ENCODE measurements at places on chromosomes 1 and 21.

GRCh38 chr21:33821503-33822322, 93.9 kb downstream of the ATP5PO start:
- no peak for DNase-seq

GRCh38 chr1:115924770-115925169, 51.5 kb upstream of the SLC22A15 start:
- DNase-seq, result no peak

DNA sequence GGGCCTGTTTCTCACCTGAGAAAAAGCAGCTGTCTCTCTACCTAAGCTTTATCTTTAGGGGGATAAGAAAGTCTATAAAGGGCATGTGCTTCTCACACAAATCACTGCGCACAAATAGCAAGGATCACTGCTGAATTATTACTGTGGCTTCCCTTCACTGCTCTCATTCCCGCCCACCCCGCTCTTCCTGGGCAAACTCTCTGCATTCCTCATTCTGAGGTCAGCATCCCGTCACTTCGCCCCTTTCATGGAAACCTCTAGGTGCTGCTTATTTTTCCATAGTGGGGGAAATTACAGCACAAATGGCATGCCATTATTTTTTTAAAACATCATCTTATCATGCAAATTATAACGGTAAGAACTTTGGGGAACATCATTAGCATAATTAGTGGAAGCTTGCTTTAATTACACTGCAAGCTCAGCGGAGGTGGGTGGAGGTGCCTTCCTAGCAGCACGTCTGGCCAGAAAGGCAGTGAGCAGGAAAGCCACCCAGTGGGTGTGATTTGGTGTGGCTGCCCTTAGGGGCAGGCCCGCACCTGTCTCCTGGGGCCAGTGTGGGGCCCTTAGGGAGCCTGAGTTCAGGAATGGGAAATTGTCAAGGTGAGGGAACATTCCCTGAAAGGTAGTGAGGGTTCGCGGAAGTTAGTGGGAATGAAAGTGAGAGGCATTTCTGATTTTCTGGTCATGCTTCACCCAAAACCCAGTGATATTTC, 105.9 kb downstream of the LAMC2 start:
- DNase-seq, result peak; percentile 53

- DNase-seq, result no peak
Observed at GRCh38 chr1:102163799-102164198, 167.1 kb upstream of the OLFM3 start.

GRCh38 chr1:81915937-81916336, 115.2 kb downstream of the ADGRL2 start:
- no peak for DNase-seq

- no peak for DNase-seq
Observed at GRCh38 chr1:1779691-1780597, 1.7 kb upstream of the NADK start.

GRCh38 chr1:244965185-244966030, 101.1 kb upstream of the HNRNPU start:
- no peak for DNase-seq

DNA sequence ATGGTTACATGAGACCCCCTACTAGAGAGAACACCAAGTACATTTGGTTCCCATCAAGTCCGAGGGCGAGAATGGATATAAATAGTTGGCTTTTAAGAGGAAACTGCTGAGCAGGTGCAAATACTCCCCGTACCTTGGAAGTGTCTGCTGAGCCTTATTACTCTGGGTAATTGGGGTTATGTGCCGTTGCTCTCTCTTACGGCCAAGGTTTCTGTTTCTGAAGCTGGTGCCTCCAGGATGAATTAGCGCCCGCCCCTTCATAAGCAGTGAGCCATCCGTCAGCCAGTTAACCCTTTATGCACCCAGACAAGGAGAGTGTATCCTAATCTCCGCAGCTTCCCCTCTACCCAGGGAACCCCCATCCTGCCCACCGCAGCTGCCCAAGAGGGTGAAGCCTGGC, 90.4 kb upstream of the AJAP1 start:
- no peak for DNase-seq

- no peak for DNase-seq
Observed at GRCh38 chr1:160293020-160293968, 8.4 kb upstream of the PEX19 start.

DNA sequence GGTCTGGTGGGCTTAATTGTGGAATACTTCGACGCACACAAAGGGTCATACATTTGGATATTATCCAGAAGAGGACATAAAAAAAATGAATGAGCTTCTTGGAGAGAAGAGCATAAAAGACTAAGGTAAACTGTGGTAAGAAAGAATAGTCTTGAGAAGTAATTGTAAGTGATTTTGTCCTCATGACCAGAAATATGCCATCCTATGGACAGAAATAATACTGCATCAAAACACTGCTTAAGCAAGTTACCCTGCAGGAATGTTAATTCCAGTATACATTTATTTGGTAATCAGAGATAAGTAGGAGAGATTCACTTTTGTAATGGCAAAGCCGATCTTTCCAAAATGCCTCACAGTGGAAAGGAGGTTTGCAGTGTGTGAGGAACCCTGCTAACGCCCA, 111.9 kb downstream of the NRIP1 start:
- DNase-seq, result no peak

GRCh38 chr1:1429671-1430073, 5.8 kb upstream of the VWA1 start:
- peak; percentile 71 for DNase-seq

DNA sequence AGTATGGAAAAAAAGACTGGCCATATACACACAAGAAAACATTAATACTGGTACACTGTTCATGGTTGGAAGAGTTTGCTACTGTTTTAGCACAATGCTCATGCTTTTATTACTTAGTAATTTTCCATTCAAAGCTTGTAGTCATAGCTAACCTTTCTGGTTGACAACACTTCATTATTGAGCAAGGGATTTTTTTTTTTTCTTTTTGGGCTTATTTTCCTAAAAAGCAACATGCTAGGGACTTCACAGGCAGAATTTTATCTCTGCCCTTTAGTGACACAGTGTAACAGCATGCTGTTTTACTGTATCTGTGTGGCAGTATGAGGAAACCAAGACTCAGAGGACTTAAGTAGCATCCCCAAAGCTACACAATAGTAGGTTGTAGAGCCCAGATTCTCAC, 58.5 kb downstream of the FGGY start:
- DNase-seq, result no peak

DNA sequence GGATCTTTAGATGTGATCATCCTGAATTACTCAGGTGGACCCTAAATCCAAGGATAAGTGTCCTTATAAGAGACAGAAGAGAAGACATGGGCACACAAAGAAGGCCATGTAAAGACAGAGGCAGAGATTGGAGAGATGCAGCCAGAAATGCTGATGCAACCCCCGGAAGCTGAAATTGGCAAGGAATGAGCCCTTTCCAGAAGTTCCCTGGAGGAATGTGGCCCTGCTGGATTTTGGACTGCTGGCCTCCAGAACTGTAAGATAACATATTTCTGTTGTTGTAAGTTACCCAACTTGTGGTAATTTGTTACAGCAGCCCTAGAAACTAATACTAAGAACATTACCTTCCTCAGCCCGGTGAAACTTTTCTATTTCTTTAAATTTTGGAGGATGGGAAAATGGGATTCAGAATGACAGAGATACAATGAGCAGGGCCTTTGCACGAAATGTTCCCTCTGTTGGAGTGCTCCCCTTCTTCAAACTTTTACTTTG, 11.2 kb upstream of the PLPP3 start:
- DNase-seq, result no peak

- no peak for DNase-seq
Observed at GRCh38 chr1:92705446-92705845, 79.5 kb downstream of the EVI5 start.

- no peak for DNase-seq
Observed at GRCh38 chr1:163387146-163387545, 65.4 kb downstream of the NUF2 start.

DNA sequence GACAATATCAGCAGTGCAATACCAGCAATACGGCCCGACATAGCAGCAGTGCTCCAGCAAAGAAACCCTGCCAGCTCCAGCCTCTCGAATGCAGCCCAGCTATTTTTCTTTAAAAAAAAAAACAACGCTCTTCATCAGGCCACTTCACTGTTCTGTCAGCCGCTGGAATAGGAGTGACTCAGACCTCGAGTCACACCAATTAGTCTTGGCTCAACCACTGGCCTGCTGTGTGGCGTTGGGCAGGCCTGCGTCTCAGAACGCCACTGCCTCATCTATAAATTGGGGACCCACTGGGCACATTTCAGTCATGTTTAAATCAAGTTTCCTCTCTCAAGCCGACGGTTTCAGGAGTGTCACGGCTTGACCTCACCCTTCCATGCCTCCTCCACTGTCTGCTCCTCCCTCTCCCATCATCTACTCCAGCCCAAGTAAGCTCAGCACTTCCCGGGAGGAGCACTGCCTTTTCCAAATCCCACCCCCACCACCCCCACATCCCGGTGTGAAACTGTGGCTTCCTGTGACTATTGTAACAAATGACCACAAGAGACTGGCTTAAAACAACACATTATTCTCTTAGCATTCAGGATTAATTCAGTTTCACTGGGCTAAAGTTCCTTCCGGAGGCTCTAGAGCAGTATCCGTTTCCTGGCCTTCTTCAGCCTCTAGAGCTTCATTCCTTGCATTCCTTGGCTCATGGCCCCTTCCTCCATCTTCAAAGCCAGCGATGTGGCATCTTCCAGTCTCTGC, 71.9 kb upstream of the EFHD2 start:
- DNase-seq, result peak; percentile 83

DNA sequence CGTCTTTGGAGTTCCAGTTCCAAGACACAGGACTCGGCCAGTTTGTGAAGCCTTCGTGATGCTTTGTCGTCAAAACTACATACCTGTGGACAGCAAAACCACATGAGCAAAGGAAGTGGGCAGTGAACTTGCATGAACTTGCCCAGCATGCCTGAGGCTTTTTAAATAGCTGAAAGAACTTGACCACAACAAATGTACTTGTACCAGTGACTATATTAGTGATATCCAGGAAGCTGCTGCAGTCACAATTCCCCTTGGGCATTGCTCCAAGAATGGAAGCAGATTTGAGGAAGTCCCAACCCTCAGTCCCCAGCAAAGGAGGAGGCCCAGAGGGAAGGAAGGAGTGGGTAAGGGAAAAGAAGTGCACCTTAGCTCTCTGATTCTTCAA, 2.6 kb downstream of the FUCA1 start:
- peak; percentile 17 for DNase-seq

DNA sequence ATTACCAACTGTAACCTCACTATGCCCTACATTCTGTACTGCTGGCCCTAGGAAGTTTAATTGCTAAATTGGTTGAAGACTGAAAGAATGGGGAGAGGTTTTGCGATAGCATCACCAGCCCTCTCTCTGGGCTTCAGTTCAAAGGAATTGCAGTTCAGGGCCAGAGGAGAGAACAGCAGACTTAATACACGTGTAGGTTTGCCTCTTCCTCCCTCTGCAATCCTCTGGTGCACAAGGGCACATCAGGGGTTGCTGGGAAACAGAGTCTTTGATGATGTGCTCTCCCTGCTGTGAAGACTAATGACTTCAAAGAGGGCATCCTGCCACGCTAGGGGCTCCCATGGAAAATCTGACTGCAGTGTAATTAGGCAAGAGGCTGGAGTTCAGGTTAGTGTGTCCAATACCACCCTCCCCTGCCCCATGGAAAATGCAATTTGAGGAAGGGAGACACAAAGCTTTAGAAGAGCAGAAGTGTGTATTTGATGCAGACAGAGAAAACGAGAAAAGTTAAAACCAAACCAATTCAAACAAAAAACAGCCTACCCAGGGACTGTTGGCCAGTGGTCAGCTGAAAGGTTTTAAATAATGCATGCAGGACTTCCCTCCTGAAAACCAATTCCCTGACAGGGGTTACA, 167.9 kb downstream of the ASTN1 start:
- no peak for DNase-seq
